Astrocyte of the hippocampus (primary cell): ENCODE measurements at places on chromosomes 12 and 14.
A peak's percentile ranks its signal among the peaks of the same experiment; 100 is the strongest.

GRCh38 chr14:24435998-24436354 is 6.2 kb downstream of the KHNYN start:
- no peak for DNase-seq

DNA sequence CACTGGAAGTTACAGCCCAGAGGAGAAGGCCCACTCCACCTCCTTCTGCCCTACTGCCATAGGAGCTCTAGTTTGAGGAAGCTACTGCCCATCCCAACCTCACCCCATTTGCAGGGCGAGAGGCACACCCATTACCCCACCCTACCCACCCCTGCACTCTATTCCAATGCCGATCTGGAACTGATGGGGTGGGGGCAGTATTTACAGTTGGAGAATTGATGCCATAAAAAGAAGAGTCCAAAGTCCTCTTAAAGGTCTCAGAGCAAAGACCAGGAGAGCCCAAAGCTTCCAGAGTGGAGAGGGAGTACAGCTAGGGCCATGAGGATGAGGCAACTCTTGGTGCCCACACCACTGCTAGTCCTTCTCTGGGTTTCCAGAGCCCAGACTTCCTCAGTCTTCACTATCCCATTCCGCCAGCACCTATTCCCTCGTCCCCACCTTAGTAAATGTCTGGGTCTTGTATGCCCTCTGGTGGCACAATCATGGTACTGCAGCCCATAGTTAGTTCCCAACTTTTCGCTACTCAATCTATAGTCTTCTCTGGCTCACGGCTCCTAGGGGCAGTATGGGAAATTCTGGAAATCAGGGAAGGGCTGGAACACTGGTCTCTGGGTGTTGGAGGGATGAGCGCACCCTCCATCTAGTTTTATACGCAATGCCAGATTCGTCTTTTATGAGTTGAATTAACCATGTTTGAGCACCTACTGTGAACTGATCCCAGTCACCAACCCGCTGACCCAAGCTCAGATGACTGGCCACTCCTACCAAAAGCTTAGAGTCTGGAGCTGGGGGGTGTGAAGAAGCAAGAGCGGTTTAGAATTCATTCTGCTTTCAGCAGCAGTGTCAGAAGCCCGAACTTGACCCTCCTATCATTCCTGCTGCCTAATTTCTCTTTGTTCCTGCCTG is 6.9 kb upstream of the ADCY6 start:
- peak; percentile 85 for DNase-seq

- DNase-seq, result no peak
These were observed 903 bp downstream of the BRF1 start for GRCh38 chr14:105299654-105300541.

- no peak for DNase-seq
These were observed 97.2 kb downstream of the BCL11B start for GRCh38 chr14:99174770-99175319.

GRCh38 chr12:24944601-24944975 is 4.3 kb downstream of the BCAT1 start:
- DNase-seq, result no peak

DNA sequence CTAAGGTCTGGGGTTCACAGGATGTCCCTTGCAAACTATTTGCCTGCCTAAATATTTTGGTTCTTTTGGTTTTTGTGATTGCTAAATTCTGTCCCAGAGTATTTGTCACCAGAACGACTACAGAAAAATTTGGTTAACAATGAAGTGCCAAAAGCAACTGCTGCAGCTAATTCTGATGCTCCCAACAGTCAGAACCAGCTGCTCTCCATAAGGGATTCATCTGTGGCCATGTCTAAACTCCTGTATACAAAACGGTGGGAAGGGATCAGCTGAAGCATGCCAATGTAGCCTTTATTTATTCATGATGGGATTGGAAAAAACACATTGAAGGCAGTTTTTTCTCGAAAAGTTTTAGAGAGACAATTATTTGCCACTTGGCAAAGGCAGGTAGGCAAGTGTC is 29.3 kb upstream of the PELI2 start:
- DNase-seq, result no peak

GRCh38 chr12:50928392-50928791 is 24.0 kb upstream of the HIGD1C start:
- no peak for DNase-seq

DNA sequence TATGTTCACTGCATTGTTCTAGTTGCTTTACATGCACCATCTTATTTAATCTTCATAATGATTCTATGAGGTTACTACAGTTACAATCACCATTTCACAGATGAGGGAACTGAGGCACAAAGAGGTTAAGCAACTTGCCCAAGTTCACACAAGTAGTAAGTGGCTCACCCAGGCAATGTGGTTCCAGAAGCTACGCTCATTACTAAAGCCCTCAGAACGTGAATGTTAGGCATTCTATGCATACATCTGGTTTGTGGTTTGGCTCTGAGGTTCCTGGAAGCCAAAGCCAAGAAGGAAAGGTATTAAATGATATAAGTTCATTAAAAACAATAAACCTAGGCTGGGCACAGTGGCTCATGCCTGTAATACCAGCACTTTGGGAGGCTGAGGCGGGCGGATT is 14.4 kb upstream of the VRTN start:
- DNase-seq, result peak; percentile 95

- no peak for DNase-seq
These were observed 46.8 kb upstream of the CERS5 start for GRCh38 chr12:50214018-50214417.

DNA sequence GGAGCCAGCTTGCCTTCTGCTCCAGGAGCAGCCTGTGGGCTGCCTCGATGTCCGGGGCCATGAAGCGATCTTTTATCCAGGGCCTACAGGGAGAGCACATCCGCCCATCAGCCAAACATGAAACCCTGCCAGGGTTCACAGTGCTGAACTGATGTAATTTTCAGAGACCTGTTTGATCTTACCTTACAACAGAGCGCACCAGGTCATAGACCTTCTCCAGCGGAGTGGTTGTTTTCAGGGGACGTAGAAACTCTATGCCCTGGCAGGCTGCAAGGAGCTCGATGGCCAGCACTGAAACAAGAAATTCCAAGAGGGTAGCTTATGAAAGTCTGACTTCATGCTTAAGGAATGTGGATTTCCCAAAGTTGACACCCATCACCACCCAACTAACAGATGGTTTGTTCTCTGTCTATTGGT is 19.7 kb downstream of the HAL start:
- peak; percentile 48 for DNase-seq

- DNase-seq, result no peak
These were observed 69.5 kb downstream of the BTG1 start for GRCh38 chr12:92076101-92076500.

DNA sequence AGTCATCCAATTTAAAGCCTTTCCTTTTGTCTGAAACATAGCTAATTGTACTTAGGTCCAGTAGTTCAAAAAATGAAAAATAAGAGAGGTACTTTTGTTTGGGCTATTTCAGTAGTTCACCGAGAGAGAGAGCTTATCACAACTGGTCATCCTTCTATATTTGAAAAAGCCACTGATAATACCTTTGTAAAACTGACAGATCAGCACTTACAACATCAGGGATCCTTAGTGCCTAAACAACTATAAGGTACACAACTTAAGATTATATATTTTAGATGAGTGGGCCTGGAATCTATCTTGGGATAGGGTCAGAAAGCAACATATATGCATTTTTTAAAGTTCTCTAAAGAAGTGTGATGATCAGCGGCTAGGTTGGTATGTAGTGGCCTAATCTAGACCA is 97.9 kb downstream of the SOX5 start:
- DNase-seq, result no peak

GRCh38 chr14:33539918-33540357 is 410.9 kb downstream of the EGLN3 start:
- DNase-seq, result no peak

GRCh38 chr14:51431033-51431709 is 191.1 kb downstream of the TMX1 start:
- DNase-seq, result no peak

GRCh38 chr12:59716043-59716442 is 120.2 kb downstream of the SLC16A7 start:
- DNase-seq, result no peak

DNA sequence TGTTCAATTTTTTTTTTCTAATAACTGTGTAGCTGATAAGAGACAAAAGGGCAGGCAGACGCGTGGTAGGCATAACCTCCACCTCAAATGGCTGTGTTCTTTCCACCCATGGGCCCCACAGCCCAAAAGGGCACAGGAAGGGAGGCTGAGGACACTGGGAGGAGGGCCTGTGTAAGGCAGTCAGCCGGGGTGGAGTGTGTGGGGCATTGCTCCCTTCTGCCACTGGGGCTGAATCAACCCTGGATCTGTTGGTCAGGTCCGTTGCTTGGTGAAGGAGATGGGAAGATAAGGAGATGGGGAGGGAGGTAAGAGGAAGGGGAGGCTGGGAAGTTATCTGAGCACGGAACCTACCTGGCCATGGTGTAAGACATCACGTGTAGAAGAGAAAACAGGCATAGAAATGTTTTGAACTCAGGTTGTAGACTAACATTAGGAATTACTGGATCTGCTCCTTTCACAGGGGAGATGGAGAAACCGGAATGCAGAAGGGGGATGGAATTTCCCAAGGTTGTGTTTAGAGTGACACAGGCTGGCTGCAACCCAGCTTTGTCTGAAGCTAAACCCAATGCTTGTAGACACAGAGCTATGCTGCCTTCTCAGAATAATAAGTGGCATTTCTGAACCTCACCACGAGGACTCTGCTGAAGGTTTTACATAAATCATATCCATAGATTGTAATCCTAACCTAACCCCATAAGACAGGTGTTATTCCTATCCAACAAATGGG is 138.5 kb upstream of the NOS1 start:
- DNase-seq, result no peak

DNA sequence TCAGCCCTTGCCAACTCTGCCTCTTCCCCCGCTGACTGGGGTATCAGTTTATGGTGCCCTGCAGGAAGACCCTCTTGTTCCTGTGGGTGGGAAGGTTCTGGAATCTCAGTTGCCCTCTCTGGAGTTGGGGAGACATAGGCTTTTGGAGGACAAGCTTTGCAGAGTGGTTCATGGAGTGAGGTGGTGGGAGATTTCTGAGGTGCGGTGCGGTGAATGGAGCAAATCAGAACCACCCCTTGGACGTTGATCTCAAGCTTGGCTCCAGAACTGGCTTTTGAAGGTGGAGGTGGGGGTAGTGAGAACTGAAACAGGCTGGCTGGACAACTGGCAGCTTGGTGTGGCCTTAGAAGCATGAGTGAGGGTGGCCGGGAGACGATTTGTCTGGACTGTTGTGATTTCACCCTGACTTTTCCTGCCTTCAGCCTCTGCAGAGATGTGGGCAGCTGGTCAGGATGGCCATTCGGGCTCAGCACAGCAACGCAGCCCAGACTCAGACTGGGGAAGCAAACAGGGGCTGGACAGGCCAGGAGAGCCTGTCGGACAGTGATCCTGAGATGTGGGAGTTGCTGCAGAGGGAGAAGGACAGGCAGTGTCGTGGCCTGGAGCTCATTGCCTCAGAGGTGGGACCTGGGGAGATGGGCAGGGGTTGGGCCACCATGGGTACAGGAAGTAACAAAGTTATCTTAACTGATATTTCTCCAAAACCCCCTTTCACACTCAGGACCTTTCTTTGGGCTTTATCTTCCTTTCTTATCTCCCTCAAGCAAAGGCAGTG is 1.1 kb downstream of the SHMT2 start:
- no peak for DNase-seq

DNA sequence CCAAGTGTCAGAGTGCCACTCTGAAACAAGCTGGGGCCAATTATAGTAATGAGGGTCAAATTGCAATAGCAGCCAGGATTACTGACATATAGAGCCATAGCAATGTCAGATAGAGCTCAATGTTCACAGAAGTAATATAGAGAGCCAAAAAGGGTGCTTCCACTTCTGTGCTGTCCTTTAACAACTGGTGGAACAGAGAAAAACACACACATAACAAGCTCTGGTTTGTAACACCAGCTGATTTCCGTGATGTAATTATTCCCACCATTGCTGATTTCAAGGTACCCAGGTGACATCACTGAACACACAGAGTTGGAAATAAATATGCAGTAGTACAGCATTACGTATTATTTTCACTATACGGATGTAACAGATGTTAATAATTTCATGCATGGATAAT is 3.0 kb upstream of the CLEC2B start:
- DNase-seq, result no peak

- no peak for DNase-seq
These were observed 7.7 kb downstream of the LRCOL1 start for GRCh38 chr12:132602572-132603239.

DNA sequence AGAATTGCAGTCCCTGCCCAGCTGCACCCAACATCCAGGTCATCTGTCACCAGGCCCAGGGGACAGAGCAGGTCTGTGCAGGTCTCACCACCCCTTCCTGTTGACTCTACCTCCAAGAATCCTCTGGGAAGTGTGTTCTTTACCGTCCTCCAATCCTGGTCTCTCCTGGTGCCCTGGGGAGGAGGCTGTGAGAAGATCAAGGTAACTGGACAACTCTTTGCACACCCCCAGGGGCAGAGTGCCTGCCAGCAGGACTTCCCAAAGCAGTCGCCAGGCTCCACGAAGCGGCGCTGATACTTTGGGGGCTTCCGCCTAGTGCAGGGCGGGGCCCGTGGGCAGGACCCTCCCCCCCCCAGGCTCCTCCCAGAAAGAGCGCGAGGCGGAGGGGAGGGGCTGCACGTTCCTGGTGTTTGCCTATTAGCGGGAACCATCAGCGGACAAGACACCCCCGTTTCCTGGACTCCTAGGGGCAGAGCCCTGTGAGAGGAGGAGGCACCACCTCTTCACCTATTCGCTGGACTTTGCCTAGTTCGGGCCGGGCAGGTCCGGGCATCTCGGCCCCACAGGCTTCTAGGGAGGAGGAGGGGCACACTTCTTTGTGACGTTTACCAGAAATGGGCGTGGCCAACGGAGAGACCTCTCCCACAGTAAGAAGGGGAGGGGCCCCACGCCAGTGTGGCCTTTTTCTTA is 918.0 kb downstream of the AACS start:
- DNase-seq, result peak; percentile 94

- no peak for DNase-seq
These were observed 39.6 kb downstream of the IQSEC3 start for GRCh38 chr12:106118-106591.

GRCh38 chr14:95126906-95127530 is 30.3 kb downstream of the DICER1 start:
- no peak for DNase-seq

- no peak for DNase-seq
These were observed 21.0 kb upstream of the ACSM4 start for GRCh38 chr12:7282844-7283243.
